Smooth muscle cell of bladder (primary cell): ENCODE measurements at places on chromosomes 2 and 18. TPM values are rescaled to one million over a fixed set of nuclear protein-coding genes. Genes with fewer than 3 reads are reported as not detected.

COL4A3 gene
- total RNA-seq: under 0.01 and 0.18 TPM in 2 replicates

CRACDL gene
- under 0.01 TPM in 1 of 2 replicates, not detected in the other for total RNA-seq

RMDN2 gene
- 3.8 and 7.9 TPM in 2 replicates for total RNA-seq

FBXO48 gene
- 0.28 TPM in 2 replicates for total RNA-seq

LIPG gene
- total RNA-seq: 12.4 and 19.8 TPM in 2 replicates

FAP gene
- 148 and 197 TPM in 2 replicates for total RNA-seq

IL36G gene
- total RNA-seq: not detected in 2 replicates
